ENCODE measurements at places on chromosomes 6 and 20. TPM values are rescaled to one million over a fixed set of nuclear protein-coding genes. Genes with fewer than 3 reads are reported as not detected.

DNA sequence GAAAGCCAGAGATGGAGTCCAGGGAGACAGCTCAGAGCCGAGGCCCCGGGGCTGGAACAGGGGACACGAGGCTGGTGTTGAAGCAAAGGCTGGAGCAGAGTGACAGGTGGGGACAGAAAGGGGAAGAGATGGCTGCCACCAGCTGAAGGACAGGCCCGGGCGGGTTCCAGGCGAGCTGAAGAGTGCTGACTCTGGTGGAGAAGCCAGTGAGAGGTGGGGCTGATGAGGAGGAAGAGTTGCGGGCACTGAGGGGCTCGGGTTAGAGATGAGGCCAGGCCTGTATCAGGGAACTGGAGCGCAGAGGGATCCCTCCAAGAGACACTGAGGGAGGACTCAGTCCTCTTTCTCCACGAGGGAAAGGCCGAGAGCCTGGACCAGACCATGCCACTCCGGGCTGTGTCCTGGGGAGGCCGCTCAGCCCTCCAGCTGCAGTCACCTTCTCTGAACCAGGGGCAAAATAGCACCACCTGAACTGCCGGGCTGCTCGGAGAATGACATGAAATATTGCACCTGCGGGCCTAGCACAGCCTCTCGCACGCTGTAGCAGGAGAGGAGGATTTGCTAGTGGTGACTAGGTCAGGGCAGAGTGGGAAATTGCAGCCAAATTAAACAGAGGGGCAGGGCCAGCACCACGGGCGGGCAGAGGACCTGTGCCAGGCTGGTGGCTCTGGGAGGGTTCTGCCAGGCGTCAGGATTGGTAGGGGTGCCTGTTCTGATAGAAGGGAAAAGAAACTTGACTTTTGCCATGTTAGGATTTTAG is 175.9 kb downstream of the ZDHHC14 start:
- no peak for DNase-seq

GRCh38 chr6:44837255-44837654 is 449.7 kb downstream of the CDC5L start:
- no peak for DNase-seq

DNA sequence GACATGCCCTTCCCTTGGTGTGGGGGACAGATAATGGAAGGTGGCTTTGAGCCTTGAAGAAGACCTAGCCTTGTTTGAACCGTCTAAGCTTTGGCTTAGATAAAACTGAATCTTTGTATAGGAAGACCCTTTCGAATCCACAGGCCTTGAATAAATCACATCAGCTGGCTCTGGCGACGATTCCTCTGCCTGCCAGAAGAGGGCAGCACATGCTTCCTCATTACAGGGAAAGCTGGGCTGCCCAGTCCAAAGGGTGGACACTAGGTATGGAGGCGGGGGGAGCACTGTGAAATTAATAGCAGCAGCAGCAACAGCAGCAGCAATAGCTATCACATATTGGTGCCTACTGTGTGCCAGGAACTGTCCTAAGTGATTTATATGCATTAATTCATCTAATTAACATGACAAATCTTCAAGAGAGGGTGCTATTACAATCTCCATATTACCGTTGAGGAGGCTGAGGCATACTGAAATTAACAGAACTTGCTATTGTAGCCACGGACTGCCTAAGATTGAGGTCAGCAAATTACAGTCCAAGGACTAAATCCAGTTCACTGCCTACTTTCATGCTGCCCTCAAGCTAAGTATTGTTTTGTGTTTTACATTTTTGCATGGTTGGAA is 85.1 kb downstream of the CLIC5 start:
- DNase-seq, result no peak

GRCh38 chr6:21610341-21610740 is 16.8 kb downstream of the SOX4 start:
- DNase-seq, result no peak

DNA sequence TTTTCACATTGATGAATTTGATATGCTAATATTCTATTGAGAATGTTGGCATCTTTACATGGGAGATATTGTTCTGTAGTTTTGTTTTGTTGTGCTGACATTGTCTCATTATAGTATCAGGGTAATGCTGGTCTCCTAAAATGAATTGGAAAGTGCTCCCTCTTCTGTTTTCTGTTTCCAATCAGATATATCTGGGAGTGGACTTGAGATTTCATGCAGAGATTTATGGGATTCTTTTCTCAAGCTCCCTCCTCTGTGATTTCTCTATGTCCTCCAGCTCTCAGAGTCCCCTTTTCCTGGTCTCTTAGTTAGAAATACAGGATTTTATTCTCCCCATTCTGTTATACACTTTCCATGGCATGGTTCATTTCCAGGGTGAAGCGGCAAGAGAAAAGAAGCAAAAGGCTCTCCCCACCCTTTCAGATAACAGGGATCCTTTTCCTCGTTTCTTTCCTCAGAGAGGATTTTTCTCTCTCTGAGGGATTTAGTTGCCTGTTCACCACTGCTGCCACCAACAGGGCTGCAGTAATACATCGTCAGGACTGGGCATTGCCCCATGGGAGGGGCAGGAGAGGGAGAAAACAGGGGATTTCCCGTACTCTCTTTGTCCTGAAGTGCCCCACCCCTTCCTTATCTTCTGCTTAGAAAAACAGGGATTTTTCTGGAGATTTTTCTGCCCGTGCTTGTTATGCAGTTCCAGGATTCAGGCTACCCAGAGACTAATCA is 59.3 kb upstream of the STMND1 start:
- peak; percentile 52 for DNase-seq

GRCh38 chr6:138593124-138593877 is 94.0 kb upstream of the NHSL1 start:
- DNase-seq, result no peak

DNA sequence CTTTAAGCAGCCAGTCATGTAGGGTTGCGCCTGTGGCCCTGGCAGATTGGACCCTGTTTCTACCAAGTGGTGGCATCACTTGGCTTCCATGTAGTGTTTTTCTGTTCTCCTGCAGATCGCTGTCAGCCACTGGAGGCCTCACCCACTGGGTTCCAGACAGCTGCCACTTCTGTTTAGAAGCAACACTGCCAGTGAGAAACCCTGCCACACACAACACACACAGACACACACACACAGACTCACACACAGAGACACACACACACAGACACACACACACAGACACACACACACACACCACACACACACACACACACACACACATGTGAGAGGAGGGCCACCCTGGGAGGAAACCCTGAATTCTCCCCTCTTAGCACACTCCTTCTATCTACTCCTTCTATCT is 51.8 kb downstream of the UTRN start:
- no peak for DNase-seq

- no peak for DNase-seq
These were observed 45.2 kb downstream of the AKIRIN2 start for GRCh38 chr6:87656857-87657256.

DNA sequence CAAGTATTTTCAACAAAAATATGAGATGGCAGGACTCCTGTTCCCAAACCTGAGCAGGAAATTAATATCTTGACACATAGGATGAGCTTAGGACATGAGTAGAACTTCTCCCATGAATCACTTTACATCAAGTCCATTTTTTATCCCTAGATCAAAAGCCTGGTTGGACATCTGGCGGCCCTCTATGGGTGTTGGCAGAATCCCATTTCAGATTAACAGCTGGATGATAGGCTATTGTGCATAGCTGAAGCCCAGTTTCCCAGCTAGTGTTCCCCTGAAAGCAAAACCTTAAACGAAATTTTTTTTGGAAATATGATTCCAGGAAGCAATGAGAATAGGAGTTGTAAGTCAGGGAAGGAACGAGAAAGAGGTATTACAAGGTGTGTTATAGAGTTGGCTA is 449.4 kb upstream of the CHD6 start:
- no peak for DNase-seq

GRCh38 chr20:36091561-36092397 is 62.8 kb upstream of the EPB41L1 start:
- DNase-seq, result peak; percentile 34

DNA sequence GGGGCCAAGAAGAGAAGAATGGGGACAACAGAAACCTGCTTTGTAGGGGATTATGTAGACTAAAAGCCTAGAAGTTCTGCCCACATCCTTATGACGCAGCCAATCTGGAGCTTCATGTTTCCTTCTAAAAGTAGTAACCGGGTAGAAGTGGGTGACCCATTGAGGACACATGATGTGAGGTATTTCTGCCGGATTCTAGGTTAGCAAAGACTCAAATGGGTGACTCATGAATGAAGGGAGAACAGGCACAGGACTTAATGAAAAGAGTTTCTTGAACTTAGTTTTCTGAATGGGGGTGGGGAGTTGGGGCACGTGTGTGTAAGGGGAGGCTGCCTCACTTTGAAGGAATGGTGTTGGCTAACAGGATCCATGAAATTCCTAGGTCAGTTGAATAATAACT is 68.8 kb downstream of the CDS2 start:
- DNase-seq, result no peak

- DNase-seq, result no peak
These were observed 119.7 kb upstream of the NXT1 start for GRCh38 chr20:23230766-23231385.

GRCh38 chr20:50333812-50334211 is 143.2 kb downstream of the CEBPB start:
- no peak for DNase-seq

- no peak for DNase-seq
These were observed 105.8 kb downstream of the EPM2A start for GRCh38 chr6:145629478-145629877.

DNA sequence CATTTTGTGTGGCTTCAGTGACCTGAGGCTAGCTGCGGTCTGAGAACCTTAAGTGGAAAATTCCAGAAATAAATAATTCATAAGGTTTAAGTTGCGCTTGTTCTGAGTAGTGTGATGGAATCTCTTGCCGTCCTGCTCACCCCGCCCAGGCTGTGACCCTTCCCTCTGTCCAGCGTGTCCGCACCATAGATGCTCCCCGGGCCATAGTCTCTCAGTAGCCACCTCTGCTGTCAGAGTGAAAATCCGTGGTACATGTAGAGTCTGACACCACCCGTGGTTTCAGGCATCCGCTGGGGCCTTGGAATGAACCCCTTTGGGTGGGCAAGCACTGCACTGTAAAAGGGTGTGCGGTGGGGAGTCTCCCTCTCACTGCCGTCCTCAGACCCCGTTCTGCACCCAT is 11.7 kb downstream of the UNC93A start:
- DNase-seq, result no peak

DNA sequence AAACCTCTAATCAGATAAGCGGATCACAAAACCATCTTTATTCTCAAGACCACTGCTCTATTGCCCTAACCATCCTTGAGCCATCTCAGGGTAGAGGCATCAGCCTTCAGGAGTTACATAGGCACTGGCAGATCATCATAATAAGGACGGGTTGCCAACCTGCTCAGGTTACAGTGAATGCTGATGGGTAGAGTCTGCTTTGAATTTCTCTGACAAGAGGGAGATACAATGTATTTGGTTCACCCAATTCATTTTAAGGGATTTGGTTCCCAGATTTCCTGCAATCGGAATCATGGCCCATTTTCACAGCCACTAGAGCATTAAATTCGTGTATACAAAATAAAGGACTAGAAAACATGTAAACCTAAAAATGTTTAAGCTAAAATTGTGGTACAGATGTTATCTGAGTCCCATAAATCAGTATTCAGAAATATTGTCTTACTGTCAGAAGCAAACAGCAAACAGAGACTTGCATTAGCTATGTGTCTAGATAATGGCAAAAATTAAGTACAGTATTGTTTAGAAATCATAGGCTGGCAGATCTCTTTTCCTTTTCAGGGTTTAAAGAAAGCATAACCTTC is 41.9 kb upstream of the TMEM170B start:
- DNase-seq, result no peak

EDEM2 gene
- 19.6 TPM for total RNA-seq

ACTR5 gene
- total RNA-seq, result 14.1 TPM

C2 gene
- total RNA-seq, result 0.26 TPM

ARHGAP40 gene
- 0.86 TPM for total RNA-seq

RIPOR2 gene
- total RNA-seq, result 44.5 TPM

RFX6 gene
- not detected for total RNA-seq

Measured in H1 (cell line).